ENCODE measurements at places on chromosomes 1 and 21.

GRCh38 chr1:212215910-212216309, 69.3 kb upstream of the PPP2R5A start:
- DNase-seq: no peak

DNA sequence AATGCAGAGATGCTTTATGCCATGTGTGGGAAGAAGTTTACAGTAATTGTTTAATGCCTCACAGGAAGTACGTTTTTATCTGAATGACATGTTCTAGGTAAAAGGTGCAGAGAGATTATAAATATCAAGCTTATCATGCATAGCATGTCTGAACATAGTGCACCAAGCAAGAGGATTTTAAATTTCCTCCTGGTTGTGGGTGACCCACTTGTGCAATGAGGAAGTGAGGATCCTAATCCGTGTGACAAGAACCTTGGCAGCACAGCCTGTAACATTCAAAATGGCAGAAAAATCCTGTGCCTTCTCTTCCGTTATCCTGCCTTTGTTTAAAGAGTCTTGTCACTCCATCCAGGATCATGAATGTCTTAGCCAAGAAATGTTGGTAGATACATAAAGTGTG, 75.6 kb downstream of the PLA2G4A start:
- no peak for DNase-seq

GRCh38 chr1:201113451-201114244, 1.4 kb upstream of the CACNA1S start:
- no peak for DNase-seq

DNA sequence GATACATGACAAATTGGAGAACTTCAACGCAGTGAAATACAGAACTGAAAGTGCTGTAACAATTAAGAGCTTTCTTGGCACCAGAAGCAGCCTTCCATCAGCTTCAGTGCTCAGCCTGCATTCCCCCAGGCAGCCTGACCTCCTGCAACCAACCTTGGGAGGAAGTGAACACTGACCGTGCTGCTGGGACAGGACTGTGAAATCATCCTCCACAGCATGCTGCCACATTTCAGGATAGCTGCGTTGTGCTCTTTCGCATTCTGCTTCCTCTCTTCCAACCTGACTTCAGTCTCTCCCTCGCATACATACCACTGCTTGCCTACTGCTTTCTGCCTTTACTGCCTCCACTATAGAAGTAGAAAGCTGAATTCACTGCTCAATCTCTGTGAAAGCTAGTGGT, 388.6 kb downstream of the RWDD3 start:
- no peak for DNase-seq

GRCh38 chr1:90798344-90798743, 81.2 kb upstream of the BARHL2 start:
- no peak for DNase-seq

GRCh38 chr1:82030830-82031229, 230.1 kb downstream of the ADGRL2 start:
- no peak for DNase-seq

DNA sequence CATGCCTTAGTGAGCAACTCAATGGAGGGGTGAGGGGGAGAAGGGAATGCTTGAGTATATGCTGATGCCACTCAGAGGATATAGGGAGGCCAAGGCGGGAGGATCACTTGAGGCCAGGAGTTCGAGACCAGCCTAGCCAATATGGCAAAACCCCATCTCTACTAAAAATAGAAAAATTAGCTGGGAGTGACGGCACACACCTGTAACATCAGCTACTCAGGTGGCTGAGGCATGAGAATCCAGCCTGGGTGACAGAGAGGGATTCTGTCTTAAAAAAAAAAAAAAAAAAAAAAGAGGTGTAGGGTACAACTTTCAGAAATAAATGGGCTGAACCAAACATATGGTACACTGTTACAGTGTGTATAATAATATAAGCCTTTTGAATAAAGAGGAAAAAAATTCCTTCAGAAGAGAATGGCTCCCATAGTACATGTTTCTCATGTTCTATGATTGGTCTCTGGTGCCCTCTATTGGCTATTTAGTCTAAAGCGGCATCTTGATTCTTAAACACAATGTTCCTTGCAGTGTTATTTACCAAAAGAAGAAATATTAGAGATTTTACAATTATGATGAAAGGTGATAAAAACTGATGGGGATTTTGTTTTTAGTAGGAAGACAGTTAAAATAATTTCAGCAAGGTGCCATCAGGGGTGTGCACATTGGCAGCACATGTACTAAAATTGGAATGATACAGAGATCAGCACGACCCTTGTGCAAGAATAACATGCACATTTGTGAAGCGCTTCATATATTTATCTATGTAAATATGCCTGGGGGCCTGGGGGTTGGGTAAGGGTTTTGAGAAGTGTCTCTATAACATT, 109.8 kb downstream of the PATJ start:
- no peak for DNase-seq

DNA sequence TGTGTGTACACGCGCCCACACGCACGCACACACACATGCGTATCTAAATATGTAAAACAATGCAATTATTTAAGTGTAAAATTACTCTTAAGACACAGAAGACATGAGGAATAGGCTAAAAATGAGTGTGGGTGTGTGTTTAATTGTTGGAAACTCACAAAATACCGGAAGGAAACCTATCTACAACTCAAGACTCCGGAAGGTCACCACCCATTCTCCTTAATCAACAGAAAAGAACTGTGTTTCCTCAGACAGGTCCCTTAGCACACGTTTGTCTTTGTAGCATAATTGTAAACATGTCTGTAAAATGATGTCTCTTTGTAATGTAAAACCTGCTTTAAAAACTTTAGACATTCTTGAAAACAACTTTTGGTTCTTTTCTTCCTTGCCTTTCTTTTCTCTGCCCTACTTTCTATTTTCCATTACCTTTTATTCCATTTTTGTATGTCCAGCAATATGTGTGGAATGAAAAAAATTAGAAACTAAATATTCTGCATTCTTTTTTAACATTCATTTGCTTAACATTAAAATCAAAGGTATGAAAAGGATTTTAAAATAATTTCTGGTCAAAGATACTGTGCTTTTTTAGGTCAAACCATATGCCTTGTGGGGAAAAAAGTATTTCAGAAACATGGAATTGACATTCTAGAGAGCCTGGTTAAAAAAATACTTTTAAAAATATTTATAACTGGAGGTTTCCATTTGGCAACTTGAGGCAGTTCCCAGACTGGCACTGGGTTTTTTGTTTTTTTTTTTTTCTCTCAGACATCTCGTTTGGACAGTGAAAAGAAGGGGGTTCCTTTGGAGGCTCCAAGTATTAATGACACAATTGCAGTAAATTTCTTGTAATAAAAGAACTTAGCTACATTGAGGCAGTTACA, 46.2 kb downstream of the ATP5PF start:
- no peak for DNase-seq

DNA sequence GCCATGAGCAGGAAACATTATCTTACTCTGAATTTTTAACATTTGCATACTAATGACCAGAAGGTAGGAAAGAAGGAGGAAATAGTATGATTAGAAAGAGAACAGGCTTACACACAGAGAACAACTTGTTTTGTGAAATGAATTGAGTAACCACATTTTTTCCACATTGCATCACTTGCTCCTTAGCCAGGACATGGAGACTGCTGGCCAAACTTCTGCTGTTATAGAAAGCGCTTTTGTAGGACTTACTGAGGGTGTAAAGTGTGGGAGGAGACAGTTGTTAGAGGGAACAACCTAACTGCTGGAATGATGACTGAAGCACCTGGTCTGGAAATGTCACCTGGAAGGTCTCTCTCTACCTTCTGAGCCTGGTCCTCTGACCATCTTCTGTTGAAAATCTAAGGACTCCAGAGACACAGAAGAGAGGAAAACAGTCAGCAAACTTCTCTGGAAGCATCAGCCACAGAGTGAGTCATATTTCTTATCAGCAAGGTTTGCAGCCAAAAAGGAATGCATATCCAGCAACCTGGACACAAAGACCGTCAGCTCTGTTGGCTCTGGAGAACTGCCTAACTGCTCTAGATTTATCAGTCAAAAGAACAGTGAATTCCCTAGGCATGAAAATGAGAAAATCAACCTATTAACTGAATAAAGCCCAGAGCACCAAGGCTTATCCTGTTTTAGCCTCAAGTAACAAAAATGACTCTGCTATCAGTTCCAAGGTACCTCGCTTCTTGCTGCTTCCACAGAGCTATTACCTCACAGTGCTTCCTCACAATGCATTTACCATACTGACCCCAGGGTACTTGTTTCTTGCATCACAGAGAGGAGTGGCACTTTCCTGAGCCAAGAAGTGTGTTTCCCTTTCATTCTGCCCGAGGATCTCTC, 88.0 kb upstream of the SLFNL1 start:
- DNase-seq: no peak

DNA sequence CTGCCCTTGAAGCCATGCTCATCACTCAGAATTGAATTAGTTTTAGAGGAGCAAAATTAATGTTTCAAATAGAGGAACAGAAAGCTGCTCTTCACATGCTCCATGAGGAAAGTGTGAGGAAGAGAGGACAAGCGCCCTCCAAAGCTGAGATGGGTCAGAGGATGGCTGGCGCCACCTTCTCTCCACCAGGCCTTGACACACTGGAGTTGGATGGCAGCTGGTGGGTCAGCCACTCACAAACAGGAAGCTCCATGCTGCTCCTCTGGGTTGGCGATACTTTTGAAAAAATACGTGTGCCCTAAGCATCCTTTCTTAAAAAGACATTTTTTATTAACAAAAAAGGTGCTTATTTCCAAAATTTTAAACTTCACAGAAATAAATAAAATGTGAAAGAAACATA, 3.1 kb upstream of the CD2 start:
- peak; percentile 39 for DNase-seq

DNA sequence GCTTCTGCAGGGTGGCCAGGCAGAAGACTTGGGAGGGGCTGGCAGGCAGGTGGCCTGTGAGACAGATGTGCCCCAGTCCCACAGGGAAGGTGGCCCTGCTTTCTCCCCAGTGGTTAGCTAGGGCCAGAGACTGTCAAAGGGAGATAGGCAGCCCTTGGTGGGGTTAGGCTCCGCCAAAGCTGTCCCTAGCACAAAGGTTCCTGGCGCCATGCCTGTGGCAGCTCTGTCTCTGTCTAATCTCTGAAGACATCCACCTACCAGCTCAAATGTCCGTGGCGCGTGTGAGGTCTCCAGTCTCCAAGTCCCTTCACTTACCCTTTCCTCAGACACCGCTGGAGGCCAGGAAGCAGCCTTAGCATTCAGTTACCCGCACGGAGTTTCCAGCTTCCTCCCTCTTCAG, 17.7 kb downstream of the TCP10L start:
- DNase-seq: no peak

- no peak for DNase-seq
These were observed 4.2 kb downstream of the MYOG start for GRCh38 chr1:203081465-203082230.

DNA sequence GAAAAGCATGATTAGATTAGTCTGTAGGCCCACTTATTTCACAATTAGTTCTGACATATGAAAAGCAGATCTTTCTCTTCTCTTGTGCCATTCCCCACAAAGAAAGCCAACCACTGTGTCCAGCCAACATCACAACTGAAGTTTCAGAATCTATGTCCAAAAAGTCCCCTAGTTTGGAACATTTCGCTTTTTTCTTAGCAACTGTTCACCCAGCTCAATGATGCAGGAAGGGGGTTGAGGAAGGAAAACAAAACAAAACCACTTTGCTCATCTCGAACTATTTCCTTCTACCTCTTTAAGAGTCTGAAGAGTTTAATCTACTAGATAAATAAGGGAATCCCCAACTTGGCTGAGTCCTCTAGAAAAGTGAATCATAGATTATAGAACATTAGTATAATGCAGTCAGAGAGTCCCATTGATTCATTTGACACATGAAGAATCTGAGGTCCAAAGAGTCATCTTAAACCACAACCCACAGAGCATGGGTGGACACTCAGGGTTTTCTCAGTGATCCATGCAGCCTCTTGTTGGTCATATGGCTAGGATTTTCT, 159.3 kb upstream of the SGIP1 start:
- DNase-seq: peak; percentile 47

DNA sequence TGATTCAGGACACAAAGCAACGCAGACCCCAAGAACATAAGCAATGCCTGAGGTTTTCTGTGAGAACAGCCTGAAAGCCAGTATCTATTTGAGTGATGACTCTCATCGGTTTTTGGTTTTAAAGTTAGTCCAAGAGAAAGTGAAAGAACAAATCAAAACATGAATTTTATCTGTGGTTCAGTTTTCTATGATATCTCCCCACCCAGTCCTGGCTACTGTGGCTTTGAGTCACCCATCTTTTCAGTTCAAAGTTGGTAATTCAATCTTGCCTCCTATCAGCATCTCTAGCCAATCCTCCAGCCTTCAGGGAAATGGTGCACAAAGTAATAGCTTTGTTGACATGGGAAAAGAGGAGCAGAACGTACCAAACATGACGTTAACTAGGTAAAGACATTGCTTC, 40.5 kb upstream of the KRTAP19-8 start:
- no peak for DNase-seq

GRCh38 chr1:219215477-219215876, 41.8 kb downstream of the LYPLAL1 start:
- DNase-seq: no peak

DNA sequence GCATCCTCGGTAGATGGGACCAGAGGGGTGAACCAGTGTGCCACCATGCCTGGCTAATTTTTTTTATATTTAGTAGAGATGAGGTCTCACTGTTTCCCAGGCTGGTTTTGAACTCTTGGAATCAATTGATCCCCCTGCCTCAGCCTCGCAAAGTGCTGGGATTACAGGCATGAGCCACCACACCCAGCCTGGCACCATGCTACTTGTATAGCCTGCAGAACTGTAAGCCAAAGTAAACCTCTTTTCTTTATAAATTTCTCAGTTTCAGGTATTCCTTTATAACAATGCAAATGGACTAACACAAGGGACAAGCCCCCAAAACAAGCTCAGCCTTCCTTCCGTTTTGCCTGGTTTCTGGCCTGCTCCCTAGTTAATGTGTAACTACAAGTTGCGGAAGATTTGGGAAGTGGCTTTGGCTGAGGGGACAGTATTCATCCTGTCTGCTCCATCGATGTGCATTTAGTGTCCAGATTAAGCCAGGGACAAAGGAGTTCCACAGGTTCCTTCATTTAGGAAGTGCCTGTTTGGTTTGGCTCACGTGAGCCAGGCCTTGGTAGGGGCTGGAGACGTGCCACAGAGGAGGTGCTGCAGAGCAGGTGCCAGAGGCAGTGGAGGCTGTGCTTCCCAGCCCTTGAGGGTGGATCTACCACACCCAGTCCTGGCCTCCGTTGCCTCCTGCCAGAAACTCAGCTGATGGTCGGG, 4.4 kb downstream of the AVPR1B start:
- DNase-seq: no peak

DNA sequence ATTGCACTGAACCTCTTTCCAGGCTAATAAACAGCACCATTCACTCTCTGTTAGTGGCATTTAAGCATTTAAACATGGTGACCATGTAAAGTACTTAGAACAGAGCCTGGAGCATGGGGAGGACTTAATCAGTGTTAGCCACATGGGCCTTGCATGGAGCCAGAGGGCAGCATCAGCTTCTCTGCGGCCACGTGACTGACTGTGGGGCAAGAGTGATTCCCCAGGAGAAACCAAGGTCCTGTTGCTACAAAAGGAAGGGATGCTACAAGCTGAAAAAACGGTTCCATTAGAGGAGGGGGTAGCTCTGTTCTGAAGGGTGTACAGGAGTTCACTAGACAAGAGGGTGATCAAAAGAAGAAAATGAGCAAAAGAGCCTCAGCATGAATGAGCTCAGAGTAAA, 256.8 kb downstream of the MATN1 start:
- no peak for DNase-seq

Data from activated CD4-positive, alpha-beta T cell treated with anti-CD3 and anti-CD28 coated beads, Interleukin-2, amount 50 U/mL, for 48 hours (primary cell).